G401 (cell line): ENCODE measurements at places on chromosomes 5 and 9. TPM values are rescaled to one million over a fixed set of nuclear protein-coding genes. Genes with fewer than 3 reads are reported as not detected.

Gene DPYSL3
- 0.58 TPM in 1 of 2 replicates, not detected in the other for total RNA-seq

Gene PDLIM7
- total RNA-seq, result 297 and 299 TPM in 2 replicates

Gene PPP2R2B
- not detected in 2 replicates for total RNA-seq

Gene CBY3
- not detected in 2 replicates for total RNA-seq

Gene SLC1A3
- total RNA-seq, result 2.9 TPM in 1 of 2 replicates, not detected in the other

Gene FBXO38
- 32.5 and 37.0 TPM in 2 replicates for total RNA-seq

Gene GALT
- total RNA-seq, result 41.6 and 51.2 TPM in 2 replicates

Gene PCDHGA7
- not detected in 2 replicates for total RNA-seq

Gene TNC
- total RNA-seq, result not detected in 2 replicates

Gene GCNT1
- total RNA-seq, result 0.43 and 1.5 TPM in 2 replicates

Gene UNC13B
- total RNA-seq, result 8.7 and 10.3 TPM in 2 replicates

Gene NFIB
- not detected in 2 replicates for total RNA-seq

Gene GNA14
- total RNA-seq, result not detected in 2 replicates

Gene SPINK4
- not detected in 2 replicates for total RNA-seq

Gene CCDC192
- not detected in 2 replicates for total RNA-seq

Gene PDZD2
- total RNA-seq, result 4.6 and 9.3 TPM in 2 replicates

Gene PCDH1
- 1.2 and 1.8 TPM in 2 replicates for total RNA-seq

Gene CLIC3
- total RNA-seq, result 2.1 and 6.2 TPM in 2 replicates

Gene CYSRT1
- 10.7 and 16.0 TPM in 2 replicates for total RNA-seq

Gene ANKRD33B
- 5.0 and 7.4 TPM in 2 replicates for total RNA-seq

Gene PCDHA4
- 4.2 and 5.4 TPM in 2 replicates for total RNA-seq

Gene SHROOM1
- 3.1 and 5.9 TPM in 2 replicates for total RNA-seq

Gene STK32A
- not detected in 2 replicates for total RNA-seq

Gene BTF3
- 310 and 326 TPM in 2 replicates for total RNA-seq

Gene PCDHB4
- total RNA-seq, result 0.06 TPM in 1 of 2 replicates, not detected in the other

Gene FGF10
- not detected in 2 replicates for total RNA-seq

Gene CAMK4
- total RNA-seq, result under 0.01 TPM in 1 of 2 replicates, not detected in the other

Gene FAM240B
- not detected in 2 replicates for total RNA-seq

Gene ZDHHC11B
- 0.31 TPM in 1 of 2 replicates, not detected in the other for total RNA-seq
